ENCODE measurements at places on chromosomes 1 and 21. TPM values are rescaled to one million over a fixed set of nuclear protein-coding genes. Genes with fewer than 3 reads are reported as not detected.

DNA sequence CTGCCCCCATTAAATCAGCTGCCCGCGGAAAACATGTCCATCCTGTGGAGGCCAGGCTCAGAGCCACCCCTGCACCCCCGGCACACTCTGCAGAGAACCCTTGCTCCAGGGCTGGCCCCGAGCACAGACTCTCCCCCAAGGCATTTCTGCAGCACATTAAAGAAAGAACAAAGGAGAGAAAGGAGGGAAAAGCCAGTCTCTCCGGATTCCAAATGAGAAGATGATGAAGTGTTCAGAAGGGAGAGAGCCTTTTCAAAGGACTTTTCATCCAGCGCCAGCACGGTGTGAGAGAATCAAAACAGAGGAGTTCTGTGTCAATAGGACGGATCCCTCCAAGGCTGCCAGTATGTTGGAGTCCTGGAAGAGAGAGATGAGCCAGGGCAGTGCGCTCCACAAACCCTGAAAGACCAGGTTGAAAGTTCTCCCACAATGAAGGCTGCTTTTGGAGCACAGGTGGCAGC, 498.3 kb downstream of the NPHP4 start:
- ATAC-seq = no peak

DNA sequence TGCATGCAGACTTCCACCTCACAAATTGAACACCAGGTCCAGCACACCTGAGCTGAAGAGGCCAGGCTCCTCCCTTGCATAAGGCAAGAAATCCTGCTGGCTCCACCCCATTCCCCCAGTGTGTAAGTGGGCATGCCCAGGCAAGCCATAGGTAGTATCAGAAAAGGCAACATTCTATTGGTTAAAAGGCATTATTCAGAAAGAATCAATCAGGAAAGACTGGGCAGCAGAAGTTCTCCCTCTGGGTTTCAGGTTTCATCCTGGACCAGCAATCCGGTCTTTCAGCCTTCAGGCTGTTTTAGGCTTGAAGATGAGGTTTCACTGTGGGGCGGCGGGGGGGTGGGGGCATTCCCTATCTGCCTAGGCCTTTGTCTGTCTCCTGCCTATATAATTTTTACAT, 42.0 kb upstream of the LHX8 start:
- ATAC-seq = no peak

DNA sequence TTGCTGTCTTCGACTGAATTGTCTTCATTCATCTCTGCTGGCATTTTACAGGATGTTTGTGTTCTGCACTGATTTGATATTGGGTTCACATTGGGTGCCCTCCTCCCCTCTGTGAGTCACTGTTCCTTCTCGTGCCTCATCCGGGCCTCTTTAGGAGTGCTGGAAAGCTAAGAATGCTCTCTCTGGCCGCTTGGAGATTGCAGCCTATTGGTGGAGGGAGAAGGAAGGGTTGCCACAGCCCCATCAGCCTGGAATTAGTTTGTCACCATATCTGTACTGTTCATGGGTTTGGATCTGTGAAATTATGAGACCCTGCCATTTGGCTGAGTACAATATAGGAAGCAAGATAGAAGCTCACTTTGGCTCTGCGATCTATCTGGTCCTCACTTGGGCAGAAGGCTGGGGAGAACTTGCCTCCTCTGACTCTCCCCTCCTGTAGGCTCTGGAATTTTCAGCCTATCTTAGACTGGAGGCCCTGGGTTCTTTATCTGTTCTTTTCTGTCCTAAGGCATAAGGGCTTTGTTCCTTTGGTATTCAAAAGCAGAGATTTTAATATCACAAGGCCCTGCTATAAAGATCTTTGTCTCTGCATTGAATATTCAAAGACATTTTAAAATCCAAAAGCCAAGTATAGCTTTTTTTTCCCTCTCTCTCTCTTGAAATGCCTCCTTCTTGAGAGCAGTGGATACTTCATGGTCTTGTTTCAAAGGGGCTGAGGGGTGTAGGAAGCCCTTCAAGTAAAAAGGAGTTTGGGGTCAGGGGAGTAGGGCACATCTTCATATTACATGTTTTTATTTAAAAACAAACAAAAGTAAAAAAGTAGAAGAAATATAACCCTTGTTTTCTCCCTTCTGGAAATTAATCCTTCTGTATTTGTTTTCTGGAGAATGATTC, 347.9 kb downstream of the ZP4 start:
- ATAC-seq = no peak

DNA sequence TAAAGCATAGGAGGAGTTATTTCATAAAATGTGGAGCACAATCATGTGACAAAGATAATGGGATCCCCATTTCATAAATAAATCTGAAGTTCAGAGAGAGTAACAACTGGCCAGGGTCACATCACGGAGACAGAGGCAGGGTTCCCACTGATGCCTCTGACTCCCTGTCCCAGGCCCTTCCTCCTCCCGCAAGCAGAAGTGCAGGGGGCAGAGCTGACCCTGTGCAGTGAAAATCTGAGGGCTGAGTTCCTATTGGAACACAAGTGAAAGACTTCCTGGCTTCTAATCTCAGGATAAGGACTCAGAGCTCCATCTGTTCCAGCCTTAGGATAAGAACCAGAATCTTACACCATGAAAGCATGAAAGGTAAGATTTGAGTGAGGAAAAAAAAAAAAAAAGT, 22.0 kb downstream of the SELL start:
- ATAC-seq = no peak

Gene SLC5A9
- total RNA-seq = not detected

GRCh38 chr1:10874351-10874750, 77.9 kb upstream of the CASZ1 start:
- no peak for ATAC-seq

Gene BATF3
- 97.3 TPM for total RNA-seq

Gene PLA2G2D
- total RNA-seq = not detected

DNA sequence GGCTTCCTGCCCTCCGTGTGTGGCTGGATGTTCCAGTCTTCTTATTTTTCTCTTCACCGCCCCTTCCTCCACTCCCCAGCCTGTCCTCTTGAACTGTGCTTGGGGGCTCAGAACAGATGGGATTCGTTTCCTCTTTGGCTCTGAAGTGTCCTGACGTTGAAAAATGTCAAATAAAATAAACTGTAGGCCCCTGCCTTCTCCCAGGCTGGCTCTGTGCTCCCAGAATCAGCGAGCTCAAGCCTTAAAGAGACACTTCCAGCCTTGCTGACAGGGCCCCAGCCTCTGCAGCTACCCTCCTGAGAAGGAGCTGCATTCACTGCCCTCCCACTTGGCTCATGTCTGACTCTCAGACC, 104.2 kb upstream of the IPO9 start:
- ATAC-seq = no peak

DNA sequence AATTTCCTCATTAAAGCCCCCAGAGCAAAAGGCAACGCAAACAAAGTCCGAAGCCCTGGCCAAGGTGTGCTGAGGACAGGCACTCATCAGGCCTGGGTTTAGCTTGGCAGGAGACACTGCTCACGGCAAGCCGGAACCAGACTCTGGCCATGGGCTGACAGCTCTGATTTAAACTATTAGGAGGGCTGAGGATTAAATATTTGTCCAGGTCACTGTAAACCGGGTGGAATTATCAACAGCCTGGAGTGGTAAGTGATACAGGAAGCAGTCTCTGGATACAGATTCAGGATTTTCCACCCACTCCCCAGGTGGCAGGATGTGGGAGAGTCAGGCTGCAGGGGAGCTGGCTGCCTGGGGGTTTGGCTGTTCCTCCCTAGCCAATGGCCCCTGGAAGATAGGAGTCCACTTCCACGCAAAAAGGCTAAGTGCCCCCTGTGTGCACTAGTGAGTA, 42.4 kb downstream of the SLC66A1 start:
- ATAC-seq = no peak

DNA sequence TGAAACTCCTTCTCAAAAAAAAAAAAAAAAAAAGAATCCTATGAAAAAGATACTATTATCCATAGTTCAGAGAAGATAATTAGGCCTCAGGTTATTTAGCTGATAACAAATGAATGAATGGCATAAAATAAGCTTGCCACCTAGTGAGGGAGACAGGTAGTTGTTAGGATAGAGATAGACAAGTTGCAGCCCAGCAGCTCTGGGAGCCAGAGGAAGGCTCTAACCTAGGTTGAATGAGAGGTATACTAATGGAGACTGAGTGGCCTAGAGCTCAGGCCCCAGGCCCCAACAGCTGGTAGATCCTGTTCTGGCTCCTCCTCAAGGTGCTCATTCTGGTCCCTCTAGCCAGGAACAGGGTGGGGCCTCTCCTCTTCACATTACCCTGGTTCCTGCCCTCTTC, 20.6 kb upstream of the RSPO1 start:
- ATAC-seq = no peak

Gene GGPS1
- total RNA-seq = 32.9 TPM
